ENCODE measurements at places on chromosomes 16 and 17.

GRCh38 chr16:49453983-49454382 lies 80.4 kb downstream of the C16orf78 start:
- no peak for DNase-seq

- DNase-seq = no peak
These were observed 48.8 kb downstream of the DNAH3 start for GRCh38 chr16:21101631-21102420.

GRCh38 chr16:67935101-67935401 lies 1.6 kb downstream of the PSMB10 start:
- DNase-seq = no peak

- DNase-seq = no peak
These were observed 230.6 kb downstream of the C16orf95 start for GRCh38 chr16:87086575-87086974.

DNA sequence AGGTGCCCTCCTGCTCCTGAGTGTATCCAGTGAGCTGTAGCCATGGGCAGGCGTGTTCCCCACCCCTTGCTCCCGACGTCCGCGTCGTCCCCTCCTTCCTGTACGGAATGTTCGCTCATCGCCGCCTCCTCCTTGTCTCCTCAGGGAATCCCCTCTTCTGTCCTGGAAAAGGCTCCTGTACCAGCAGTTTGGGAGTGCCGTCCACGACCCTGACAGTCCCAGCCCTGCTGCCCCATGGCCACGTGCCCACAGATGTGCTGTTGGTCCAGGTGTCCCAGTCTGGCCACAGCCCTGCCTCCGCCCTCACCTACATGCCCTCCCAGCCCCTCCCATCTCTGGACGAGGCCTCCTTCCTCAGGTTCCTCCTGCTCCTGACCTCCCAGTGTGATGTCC lies 30.2 kb downstream of the OR1D5 start:
- no peak for DNase-seq

- DNase-seq = no peak
These were observed 313.6 kb upstream of the MYOCD start for GRCh38 chr17:12352127-12352526.

DNA sequence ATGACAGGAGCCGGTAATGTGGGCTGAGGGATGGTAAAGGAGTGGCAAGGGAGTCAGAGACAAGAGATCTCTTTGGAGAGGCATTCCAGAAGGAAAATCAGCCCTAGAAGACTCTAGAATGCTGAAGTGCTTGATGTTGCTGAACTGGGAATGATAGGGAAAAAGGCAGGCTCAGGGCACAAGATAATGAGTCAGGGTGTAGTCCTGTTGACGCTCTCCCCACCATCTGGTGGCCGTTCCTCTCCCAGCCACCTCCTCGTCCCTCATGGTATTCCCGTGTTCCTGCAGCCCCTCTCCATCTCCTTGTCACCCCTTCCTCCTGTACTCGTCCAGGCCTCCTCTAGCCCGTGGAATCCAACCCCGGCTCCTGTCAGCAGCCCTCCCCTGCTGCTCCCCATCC lies 11.1 kb upstream of the ALDOA start:
- DNase-seq = no peak

DNA sequence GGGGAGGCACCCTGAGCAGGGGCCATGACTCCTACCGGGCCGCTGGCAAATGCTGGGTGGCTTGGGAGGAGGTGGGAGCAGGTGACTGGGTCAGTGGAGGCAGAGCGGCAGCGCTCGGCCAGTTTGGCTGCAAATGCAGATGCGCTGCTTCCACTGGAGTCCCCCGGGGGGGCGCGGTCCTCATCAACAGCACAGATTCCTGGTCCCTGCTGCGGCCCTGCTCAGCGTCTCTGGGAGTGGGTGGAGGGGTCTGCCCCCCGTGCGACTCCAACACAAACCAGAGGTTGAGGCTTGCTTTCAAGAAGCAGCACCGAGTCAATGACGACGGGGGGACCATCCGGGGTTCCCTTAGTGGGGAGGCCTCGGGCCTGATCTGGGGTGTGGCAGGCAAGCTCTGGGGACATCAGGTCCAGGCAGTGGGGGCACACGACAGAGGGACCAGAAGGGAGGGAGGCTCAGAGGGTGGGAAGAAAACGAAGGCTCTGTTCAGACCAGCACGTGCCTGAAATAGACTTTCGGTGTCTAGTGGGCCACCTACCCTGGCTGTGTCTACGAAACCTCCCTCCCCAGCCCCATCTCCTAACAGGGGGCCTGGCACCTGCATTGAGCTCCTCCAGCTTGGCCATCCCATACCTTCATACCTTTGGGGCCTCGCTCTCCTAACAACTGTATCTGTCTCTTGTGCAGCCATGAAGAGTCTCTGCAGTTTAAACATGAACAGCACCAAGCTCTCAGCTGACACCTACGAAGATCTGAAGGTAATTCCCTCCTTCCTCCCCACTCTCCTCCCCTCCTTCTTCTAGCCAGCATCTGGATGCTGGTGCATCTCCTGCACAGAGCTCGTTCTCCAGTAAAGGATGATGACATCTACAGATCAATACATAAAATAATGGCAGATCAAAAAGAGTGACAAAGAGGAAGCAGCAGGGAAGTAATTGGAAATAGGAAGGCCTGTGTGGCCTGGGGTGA lies 72.5 kb upstream of the PLCG2 start:
- DNase-seq = no peak

DNA sequence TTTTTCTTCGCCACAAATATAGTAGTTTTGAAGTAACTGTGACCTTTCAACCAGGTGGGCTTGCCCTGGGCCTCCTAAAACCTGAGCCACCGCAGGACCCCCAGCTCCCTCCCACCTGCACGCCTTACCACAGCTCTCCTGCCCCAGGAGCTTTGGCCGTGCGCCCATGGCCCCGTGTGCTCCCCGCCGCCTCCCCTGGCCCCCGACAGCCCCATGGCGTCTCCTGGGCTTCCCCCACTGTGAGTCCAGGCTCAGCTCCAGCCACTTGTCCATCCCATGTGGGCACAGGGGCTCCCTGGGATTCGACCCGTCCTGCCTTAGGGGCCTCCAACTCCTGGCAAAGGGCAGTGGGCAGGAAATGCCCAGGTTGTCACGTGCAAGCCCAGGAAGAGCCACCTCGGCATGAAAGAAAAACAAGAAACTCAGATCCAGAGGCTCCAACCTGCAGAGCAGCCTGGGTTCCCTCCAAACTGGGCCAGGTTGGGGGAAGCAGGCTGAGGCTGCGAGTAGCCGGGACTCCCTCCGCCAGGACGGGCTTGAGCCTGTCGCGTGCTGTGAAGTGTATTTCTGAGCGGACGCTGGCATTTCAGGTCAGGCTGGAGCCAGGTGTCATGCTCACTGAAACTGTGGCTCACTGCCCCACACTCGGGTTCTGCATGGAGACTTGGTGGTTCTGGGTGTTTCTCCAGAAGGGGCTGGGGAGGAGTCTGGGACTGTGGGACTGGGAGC lies 5.8 kb downstream of the LGALS3BP start:
- DNase-seq = no peak

DNA sequence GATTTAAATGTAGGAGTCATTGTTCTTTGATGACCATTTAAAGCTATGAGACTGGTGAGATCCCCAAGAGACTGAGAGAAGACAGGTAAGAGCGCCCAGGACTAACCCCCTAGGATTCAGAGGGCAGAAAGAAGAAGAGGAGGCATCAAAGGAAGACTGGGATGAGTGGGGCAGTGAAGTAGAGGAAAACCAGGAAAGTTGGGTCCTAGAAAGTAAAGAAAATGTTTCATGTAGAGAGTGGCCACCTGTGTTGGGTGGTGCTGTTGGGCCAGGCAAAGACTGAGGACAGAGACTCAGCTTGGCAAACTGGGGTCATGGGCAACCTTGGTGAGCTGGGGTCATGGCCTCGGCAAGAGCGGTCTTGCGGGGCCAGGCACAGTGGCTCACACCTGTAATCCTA lies 1.3 kb upstream of the HAP1 start:
- DNase-seq = no peak
